ENCODE measurements at places on chromosomes 1 and 21.

- DNase-seq = no peak
These were observed 306.3 kb downstream of the LMX1A start for GRCh38 chr1:165050246-165050645.

DNA sequence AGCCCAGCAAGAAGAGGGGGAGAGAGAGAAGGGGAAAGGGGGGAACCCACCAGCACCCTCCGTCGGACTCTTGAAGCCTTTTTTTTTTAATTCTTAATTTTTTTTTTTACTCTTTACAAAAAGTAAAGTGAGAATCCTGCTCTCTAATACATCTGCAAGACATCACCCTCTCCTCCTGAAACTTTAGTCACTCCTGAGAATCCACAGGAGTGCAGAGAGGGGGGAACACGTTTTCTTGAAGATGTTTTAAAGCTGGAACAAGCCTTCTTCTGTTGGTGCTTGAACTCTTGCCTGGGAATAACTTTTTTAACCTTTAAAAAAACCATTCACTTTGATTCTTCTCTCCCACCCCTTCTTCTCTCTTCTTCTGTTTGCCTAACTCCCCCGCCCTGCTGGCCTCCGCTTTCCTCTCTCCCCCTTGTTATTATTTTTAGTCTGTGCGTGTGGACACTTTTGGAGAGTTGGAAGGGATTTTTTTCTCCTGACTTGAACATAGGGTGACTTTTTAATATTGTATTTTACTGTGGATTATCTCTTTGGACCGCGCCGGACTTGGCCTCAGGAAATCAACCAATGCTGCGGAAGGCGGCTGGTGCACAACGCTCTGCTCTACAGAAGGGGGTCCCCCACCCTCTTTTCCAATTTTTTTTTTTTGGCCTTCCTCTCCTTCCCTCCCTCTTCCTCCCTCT lies 383 bp upstream of the PRRX1 start:
- DNase-seq = no peak

- DNase-seq = no peak
These were observed 153.8 kb downstream of the ACTL8 start for GRCh38 chr1:17908945-17909344.

DNA sequence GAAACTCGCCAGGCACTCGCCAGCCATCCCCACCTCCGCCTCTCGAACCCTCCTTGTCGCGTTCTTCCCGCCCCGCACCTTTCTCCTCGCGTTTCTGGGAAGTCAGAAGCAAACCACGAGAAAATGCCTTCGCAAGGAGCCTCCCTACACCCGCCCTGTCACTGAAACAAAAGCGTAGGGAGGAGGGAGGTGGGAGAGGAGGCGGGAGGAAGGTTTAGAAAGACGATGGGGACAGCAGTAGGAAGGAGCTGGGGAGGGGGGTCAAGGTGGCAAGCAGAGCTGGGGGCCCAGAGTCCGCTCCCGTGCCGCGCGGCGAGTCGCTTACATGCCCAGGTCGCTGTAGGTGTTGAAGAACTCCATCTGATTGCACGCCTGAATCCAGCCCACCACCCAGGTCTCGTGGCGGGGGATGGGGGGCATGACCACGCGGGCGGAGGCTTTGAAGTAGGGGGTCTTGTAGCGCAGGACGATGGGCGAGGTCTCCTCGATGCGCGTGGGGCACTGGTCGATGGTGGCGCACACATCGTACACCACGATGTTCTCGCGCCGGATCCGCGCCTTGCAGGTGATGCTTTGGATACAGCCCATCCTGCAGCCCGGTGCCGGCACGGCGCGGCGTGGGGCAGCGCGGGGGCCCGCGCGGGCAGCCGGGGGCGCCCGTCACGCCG lies 1.0 kb downstream of the FAM78B start:
- DNase-seq = no peak

DNA sequence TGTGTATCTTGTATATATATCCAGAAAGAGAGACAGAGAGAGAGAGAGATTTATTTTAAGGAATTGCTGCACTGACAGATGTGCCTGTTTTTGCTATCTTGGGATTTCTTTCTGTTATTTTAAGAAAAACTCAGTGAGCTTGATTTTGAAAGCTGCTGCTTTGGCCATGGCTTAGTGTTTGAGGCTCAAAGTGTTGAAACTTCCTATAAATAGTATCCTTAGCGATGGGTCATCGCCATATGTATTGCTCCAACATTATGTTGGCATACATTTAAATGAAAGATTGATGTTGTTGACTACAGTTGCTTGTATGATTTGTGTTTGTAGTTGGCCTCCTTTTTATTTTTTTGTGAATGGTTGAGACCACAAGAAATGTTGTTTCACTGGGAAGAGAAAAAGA lies 29.0 kb upstream of the NTPCR start:
- no peak for DNase-seq

Measured in NCI-H2081 (cell line).